CD4-positive, alpha-beta T cell treated with Interleukin-10 for 1 hour (primary cell): ENCODE measurements at places on chromosomes 13 and 19.

GRCh38 chr19:38635483-38636399 is 11.7 kb upstream of the ACTN4 start:
- no peak for DNase-seq

GRCh38 chr13:98133946-98134345 is 8.9 kb upstream of the FARP1 start:
- DNase-seq: no peak

GRCh38 chr19:35860436-35860817 is 3.7 kb downstream of the KIRREL2 start:
- no peak for DNase-seq

GRCh38 chr19:35851213-35852028 is 883 bp downstream of the NPHS1 start:
- no peak for DNase-seq

DNA sequence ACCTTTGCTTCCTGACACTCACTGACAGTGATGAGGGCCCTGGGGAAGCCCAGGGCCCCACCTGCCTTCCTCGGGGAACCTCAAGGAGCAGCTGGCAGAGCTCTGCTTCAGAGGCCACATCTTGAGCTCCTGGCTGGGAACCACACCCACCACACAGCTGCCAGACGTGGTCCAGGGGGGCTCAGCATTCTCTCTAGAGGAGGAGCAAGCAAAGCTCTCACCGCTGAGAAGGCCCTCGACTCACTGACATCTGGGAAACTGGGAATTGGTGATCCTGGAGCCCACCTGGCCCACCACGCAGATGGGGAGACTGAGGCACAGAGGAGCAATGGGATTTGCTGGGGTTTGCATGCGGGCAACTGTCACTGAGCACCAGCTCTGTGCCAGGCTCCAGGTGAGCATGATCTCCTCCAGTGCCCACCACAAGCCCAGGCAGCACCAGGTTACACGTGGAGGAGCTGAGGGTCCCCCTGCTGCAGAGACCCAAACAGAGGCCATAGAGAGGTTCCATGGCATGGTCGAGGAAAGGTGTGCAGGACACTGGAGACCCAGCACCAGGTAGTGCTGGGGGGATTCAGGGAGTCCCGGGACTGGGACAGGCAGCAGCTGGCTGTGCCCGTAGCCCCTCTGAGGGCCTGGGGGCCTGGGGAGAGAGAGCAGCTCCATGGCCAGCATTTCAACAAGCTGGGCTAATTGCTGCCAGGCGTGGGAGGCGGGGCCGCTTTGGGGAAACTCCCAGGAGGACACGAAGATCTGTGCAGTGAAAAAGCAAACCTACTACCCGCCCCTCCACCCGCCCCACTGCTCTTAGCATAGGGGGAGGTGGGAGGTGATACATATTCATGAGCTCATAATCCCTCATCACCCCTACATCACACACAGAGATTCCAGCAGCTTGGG is 33.4 kb downstream of the PEPD start:
- DNase-seq: no peak
